H9 (cell line): ENCODE measurements at places on chromosomes 12 and 14. TPM values are rescaled to one million over a fixed set of nuclear protein-coding genes. Genes with fewer than 3 reads are reported as not detected.

- DNase-seq = no peak
Observed at GRCh38 chr12:17381211-17381610, 708.8 kb downstream of the RERGL start.

- DNase-seq = no peak
Observed at GRCh38 chr14:96247031-96247430, 9.0 kb upstream of the BDKRB1 start.

GRCh38 chr12:65881965-65882413 is 57.7 kb downstream of the HMGA2 start:
- DNase-seq = peak; percentile 60

DNA sequence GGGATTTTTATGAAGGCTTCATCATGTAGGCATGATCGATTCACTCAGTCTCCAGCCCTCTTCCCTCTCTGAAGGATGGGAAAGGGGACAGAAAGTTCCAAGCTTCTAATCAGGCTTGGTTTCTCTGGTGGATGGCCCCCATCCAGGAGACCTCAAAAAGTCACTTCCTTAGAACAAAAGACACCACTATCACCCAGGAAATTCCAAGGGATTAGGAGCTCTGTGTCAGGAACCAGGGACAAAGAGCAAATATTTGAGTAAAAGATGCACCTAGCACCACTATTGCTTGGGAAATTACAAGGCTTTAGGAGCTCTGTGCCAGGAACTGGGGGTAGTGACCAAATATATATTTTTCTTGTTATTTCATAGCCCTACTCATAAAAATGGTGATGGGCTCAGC is 33.6 kb upstream of the TMX1 start:
- DNase-seq = no peak

GRCh38 chr12:109482491-109482890 is 5.1 kb downstream of the UBE3B start:
- DNase-seq = no peak

DNA sequence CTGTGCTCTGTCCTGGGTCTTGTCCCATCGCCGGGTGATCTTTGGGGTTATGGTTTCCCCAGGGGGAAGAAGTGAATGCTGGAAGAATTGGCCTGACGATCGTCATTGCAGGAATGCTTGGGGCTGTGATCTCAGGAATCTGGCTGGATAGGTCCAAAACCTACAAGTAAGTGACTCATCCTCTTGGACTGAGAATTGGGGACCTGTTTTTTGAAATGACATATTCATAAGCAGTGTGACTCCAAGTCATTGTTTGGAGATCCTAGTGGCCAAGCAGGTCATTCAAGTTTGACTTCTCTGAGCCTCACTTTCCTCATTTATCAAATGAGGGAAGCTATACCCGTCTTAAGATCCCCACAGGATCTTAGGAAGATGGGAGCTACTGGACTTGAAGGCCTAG is 25.8 kb downstream of the ERG28 start:
- no peak for DNase-seq

GRCh38 chr12:58106195-58106594 is 164.8 kb downstream of the ATP23 start:
- DNase-seq = no peak

GRCh38 chr12:109767456-109767855 is 53.8 kb downstream of the FAM222A start:
- no peak for DNase-seq

DNA sequence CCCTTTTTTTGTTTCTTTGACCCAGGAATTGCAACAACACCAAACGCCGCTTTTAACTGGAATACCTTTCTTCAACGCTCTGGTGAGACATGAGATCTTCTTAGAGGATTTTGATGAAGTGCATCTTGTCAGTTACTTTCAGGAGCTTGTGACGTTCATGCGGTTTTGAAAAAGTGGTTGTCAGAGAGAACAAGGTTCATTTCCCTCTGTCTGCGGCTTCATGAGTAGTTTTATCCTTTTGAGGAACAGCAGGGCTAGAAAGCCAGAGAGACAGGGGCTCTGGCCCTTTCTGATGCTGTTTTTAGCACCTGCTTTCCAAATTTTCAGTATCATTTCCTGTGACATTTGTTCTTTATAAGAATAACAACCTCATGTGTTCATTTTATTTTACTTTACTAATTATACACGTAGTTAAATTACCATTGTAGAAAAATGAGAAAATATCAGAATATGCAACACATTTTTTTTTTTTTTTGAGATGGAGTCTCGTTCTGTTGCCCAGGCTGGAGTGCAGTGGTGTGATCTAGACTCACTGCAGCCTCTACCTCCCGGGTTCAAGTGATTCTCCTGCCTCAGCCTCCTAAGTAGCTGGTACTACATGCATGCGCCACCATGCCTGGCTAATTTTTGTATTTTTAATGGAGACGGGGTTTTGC is 61.8 kb downstream of the GLT1D1 start:
- no peak for DNase-seq

DNA sequence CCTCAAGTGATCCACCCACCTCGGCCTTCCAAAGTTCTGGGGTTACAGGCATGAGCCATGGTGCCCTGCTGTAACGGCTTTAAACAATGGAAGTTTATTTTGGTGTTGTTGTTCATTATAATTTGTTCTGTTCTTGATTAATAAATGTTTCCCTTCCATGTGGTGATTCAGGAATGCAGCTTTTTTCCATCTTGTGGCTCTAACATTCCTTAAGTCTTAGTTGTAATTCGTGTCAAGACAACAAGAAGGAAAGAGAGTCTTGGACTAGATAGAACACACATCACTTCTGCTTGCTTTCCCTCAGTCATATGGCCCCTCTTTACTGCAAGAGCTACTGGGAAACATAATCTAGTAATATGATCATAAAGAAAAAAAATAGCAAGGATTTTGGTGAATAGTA is 211.6 kb downstream of the SLC6A15 start:
- no peak for DNase-seq

GRCh38 chr12:15729097-15729496 is 60.1 kb downstream of the EPS8 start:
- DNase-seq = no peak

DNA sequence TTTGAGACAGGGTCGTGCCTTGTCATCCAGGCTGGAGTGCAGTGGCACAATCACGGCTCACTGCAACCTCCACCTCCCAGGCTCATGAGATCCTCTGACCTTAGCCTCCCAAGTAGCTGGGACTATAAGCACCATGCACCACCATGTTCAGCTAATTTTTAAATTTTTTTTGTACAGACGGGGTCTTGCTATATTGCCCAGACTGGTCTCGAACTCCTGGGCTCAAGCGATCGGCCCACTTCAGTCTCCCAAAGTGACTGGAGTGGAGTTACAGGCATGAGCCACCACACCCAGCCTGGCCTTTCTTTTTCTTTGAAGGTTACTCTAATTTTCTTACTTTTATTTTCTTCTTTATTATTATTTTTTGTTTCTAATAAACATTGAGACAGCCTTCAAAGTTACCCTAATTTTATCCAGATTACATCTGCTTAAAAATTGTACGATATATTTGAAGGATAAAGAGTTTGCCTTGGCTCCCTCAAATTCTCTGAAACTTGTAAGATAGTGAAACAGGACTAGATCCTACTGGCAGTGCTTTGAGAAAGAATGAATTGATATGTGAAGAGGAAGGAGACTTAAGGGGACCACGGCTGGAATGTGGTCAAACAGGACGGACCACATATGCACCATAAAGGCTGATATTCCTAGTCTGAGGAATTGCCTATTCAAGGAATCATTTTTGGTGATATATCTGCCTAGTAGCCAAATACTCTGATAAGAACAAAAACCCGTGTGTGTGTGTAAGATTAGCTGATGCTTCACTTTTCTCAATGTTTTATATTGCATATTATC is 14.1 kb upstream of the SINHCAF start:
- DNase-seq = peak; percentile 77

DNA sequence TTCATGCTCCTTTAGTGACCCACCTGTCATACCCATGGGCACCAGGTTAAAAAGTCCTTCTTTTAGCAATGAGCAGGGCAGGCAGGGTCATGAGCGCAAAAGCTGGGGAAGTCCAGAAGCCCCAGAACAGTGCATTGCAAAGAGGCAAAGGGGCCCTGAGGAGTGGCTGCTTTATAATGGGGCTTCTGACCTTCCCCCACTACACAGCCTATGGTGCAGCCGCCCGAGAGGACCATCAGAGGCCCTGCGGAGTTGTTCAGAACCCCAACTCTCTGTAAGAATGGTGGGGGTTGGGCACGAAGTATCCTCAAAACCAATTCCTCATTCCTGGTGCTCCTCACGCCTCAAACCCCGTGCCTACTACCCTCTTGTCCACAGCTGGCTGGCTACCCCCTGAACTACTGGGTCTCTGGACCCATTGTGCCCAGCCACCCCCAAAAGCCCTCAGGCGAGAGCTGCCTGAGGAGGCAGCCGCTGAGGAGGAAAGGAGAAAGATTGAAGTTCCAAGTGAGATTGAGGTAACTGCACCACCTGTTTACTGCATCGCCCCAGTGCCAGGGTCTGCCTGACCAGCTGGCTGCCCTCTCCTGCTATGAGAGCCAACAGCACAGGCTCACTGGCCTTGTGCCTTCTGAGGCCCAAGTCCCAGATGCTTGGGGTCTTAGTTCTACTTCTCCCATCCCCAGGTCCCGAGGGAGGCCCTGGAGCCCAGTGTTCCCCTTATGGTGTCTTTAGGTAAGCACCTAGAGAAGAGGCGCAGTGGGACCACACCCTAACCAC is 6.7 kb downstream of the REC8 start:
- no peak for DNase-seq

DNA sequence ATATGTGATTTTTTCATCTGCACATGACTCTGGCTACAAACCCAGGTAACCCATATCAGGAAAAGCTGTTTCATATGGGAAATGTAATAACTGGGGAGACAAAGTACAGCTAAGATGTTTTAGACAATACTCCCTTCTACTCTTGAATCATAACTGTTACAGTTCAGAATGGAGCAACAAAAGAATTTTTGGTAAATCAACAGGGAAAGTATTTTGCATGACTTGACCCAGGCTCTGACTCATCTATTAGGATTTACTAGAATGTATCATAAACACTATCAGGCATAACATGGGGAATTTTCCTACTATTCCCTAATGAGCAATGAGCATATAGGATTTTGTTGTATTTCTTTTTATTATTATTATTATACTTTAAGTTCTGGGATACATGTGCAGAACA is 553.0 kb downstream of the SLC16A7 start:
- no peak for DNase-seq

Gene CD27
- 0.29 and 0.37 TPM in 2 replicates for total RNA-seq

Gene KCNMB4
- 16.1 and 16.2 TPM in 2 replicates for total RNA-seq

Gene PTGDR
- not detected in 2 replicates for total RNA-seq

Gene CNPY2
- 203 and 221 TPM in 2 replicates for total RNA-seq

Gene RBMS2
- total RNA-seq = 9.5 TPM in 2 replicates
